ENCODE measurements at places on chromosomes 5 and 9. TPM values are rescaled to one million over a fixed set of nuclear protein-coding genes. Genes with fewer than 3 reads are reported as not detected.
A peak's percentile ranks its signal among the peaks of the same experiment; 100 is the strongest.

DNA sequence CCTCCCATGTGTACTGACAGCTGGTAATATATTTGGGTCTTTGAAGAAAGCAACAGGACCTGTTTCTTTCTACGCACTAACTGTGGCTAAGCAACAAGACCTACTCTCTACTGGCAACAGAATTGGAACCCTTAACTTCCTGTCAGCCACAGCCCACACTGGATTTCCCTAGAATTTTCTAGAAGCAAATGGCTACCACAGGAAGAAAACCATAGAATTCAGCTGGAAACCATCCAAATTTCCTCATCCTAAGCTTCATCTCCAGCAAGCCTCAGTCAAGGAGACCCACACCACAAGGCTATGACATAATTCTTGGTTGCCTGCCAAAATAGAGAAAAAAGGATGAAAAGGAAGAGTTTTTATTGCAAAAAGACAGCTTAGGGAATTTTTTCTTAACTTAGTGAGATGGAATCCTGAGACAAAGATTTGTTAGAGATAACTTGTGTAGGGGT lies 171.8 kb upstream of the TNC start:
- no peak for DNase-seq
- H3K4me3 ChIP-seq: no peak overlapping the region
- H3K27me3 ChIP-seq: peaks cover 2% of the 10 kb centered on the region
- H3K4me1 ChIP-seq: no peaks in the 10 kb centered on the region
- no peaks in the 10 kb centered on the region for H3K36me3 ChIP-seq
- no peak overlapping the region for H3K27ac ChIP-seq

- H3K27ac ChIP-seq: no peak overlapping the region
- no peak overlapping the region for H3K4me3 ChIP-seq
- H3K36me3 ChIP-seq: no peaks in the 10 kb centered on the region
- H3K27me3 ChIP-seq: no peaks in the 10 kb centered on the region
- no peak for DNase-seq
- H3K4me1 ChIP-seq: no peaks in the 10 kb centered on the region
Observed at GRCh38 chr5:65468633-65469032, 13.1 kb downstream of the ADAMTS6 start.

DNA sequence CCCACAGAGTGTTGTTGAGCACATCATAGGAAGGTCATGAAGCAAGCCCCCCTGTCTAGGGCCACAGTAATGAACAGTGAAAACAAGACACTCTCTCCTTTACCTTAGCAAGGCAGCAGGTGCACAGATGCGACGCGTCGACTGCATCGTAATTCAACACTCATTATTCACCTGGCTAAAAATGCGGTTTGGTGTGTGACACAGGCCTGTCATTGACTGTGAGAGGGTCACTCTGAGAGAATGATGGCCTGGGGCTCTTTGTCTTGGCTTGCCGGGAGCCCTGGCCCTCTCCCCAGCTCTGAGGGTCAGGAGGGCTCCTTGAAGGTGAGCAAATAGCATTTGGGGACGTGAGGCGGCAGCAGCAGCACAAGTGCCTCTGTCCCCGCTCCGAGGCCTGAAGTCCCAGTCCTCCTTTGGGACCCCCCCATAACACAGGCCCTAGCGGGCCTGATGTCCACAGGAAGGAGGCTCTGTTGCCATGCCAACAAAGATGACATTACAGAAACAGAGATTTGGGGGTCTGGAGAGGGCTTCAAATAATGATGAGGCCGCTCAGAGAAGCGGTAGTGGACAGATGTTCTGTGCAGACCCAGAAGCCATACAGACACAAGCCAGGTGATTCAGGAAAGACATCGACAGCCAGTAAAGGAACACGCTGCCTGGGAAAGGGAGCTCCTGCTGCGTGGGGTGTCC lies 46.7 kb downstream of the SHB start:
- DNase-seq: no peak
- peak overlapping the region; percentile 80 for H3K27ac ChIP-seq
- H3K4me3 ChIP-seq: no peak overlapping the region
- no peaks in the 10 kb centered on the region for H3K36me3 ChIP-seq

Gene ACOT12
- total RNA-seq: 76.4 TPM

DNA sequence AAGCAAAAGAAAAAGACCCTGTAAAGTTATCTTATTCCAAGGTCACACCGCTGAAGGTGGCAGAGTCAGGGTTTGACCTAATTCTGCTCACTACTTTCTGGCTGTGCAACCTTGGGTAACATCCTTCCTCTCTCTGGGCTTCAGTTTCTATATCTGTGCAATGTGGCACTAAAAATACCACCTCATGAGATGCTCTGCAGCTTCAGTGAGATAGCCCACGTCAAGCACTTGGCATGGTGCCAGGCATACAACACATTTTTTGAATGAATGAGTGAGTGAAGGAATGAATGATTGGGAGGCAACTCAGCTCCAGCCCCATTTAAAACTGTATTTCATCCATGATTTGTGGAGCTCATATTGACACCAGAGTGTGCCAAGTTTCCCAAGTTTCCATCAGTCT lies 62.3 kb downstream of the FOXI1 start:
- H3K36me3 ChIP-seq: no peaks in the 10 kb centered on the region
- H3K27me3 ChIP-seq: no peaks in the 10 kb centered on the region
- no peak overlapping the region for H3K4me3 ChIP-seq
- H3K4me1 ChIP-seq: no peaks in the 10 kb centered on the region
- no peak overlapping the region for H3K27ac ChIP-seq

Gene FAM78A
- 2.1 TPM for total RNA-seq

GRCh38 chr5:117204926-117205869 lies 630.6 kb upstream of the SEMA6A start:
- H3K27ac ChIP-seq: no peak overlapping the region
- H3K4me1 ChIP-seq: no peaks in the 10 kb centered on the region
- no peaks in the 10 kb centered on the region for H3K36me3 ChIP-seq
- no peak overlapping the region for H3K4me3 ChIP-seq
- DNase-seq: no peak
